T-cell (primary cell): ENCODE measurements at places on chromosomes 1 and 21.

DNA sequence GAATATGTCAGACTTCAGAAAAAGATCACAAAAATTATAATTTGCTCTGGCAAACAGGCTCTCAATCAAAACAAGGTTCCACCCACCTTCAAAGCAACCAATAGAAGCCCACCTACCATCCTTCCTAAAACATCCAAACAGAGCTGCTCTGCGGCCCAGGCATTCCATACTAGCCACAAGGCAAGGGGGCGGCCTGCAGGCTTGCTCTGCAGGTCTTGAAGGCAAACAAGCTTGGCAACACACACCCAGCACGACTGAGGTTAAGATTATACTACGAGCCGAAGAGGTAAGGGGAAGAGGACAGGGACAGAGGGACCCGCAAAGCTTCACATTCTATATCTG, 207.3 kb downstream of the SLC45A1 start:
- no peaks in the 10 kb centered on the region for H3K36me3 ChIP-seq
- peak overlapping the region; percentile 89 for H3K27ac ChIP-seq
- peaks cover 13% of the 10 kb centered on the region for H3K4me1 ChIP-seq
- peak; percentile 53 for DNase-seq

DNA sequence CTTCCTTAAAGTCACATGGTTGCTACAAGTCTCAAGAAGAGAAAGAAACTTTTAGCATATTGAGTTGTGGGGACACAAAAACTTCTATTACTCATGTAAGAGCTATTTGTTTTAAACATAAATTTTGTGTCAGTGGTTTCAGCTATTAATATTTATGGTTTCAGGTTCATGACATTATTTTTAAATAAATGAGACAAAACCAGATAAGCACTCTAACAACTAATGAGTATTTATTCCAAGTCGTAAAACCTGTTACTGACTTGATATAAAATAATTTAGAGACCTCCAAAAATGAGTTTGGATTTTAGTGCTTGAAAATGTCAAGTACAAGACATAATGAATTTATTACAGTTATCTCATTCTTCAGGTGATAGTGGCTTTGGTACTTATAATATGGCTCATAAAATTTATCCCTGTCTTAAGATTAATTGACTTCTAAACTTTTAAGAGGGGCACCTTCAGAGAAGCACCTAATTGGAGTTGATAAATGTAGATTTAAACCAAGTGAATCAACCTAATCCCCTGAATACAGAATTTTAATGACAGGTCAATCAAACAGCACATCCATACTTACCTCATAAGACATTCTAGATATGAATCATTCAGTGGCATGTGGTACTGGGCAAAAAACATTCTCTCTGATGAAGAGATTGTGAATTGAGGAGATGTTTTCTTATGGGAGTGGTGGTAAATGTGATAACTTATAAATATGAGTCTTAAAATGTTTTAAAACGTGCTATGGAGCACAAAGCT, 167.7 kb upstream of the PTGFR start:
- no peak overlapping the region for H3K4me3 ChIP-seq
- no peak for DNase-seq
- no peaks in the 10 kb centered on the region for H3K36me3 ChIP-seq
- H3K27me3 ChIP-seq = no peaks in the 10 kb centered on the region
- H3K4me1 ChIP-seq = no peaks in the 10 kb centered on the region

DNA sequence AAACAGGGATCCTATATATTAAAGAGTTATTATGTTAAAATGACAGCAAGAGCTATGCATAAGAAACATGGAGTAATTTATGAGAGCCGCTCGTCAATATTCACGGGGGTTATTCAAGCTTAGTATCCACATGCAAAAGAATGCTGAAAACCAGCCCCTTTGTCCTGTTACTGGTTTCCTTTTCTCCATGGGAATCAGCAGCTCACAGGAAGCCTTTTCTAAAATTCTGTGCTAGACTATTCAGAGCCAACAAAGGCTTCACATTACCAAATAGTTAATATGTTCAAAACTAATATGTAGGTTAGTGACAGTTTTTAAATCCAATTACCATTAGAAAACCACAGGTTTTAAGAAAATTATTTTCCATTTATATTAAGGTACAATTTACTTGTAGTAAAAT, 225.6 kb upstream of the MAP1LC3C start:
- H3K27me3 ChIP-seq = no peaks in the 10 kb centered on the region
- H3K27ac ChIP-seq = no peak overlapping the region
- H3K4me1 ChIP-seq = no peaks in the 10 kb centered on the region
- no peak for DNase-seq
- no peaks in the 10 kb centered on the region for H3K36me3 ChIP-seq

- H3K27ac ChIP-seq = no peak overlapping the region
- H3K4me3 ChIP-seq = no peak overlapping the region
- no peaks in the 10 kb centered on the region for H3K36me3 ChIP-seq
- H3K27me3 ChIP-seq = peaks cover 29% of the 10 kb centered on the region
Measured at GRCh38 chr1:204868340-204868700, 2.3 kb upstream of the NFASC start.

DNA sequence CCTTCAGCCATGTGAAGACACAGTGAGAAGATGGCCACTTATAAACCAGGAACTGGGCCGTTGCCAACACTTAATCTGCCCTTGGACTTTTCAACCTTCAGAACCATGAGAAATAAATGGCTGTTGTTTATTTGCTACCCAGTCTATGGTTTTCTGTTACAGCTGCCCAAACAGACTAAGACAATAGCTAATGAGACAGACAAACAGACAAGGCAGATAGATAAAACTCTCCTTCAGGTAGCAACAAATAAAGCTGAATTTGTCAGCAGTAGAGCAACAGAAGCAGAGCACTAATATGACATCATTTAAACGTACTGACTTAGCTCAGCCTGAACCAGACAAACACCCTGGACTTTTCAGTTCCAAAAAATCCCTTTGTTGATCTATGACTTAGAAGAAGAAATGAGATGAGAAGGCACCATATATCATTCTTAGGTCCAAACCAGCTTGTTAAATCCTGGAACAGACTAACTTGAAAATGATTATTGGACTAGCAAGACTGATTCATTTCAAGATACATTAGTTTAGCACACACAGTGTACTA, 27.0 kb downstream of the ZZZ3 start:
- H3K27me3 ChIP-seq = no peaks in the 10 kb centered on the region
- no peak overlapping the region for H3K27ac ChIP-seq
- no peaks in the 10 kb centered on the region for H3K4me1 ChIP-seq
- DNase-seq = no peak

- DNase-seq = no peak
- no peak overlapping the region for H3K4me3 ChIP-seq
- H3K27ac ChIP-seq = no peak overlapping the region
- no peaks in the 10 kb centered on the region for H3K4me1 ChIP-seq
Measured at GRCh38 chr1:99557546-99558202, 88.2 kb upstream of the PALMD start.

DNA sequence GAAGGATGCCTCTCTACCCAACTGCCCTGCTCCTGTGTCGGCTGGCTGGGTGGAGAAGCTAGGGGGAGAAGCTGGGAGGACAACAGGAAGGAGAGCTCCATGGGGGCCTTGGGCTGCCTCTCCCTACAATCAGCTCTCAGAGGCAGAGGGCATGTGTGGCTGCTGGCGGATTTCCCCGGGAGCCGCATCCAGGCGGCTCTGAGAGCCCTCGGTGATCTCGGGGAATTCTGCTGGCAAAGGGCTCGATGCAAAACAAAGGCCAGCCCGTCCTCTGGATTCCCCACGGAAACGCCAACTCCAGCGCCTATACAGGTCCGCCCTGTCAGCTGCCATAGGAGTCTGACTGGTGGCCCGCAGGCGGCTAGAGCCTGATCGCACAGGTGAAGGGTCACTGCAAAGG, 26.4 kb upstream of the EVA1B start:
- no peak overlapping the region for H3K27ac ChIP-seq
- no peak overlapping the region for H3K4me3 ChIP-seq
- H3K27me3 ChIP-seq = no peaks in the 10 kb centered on the region

DNA sequence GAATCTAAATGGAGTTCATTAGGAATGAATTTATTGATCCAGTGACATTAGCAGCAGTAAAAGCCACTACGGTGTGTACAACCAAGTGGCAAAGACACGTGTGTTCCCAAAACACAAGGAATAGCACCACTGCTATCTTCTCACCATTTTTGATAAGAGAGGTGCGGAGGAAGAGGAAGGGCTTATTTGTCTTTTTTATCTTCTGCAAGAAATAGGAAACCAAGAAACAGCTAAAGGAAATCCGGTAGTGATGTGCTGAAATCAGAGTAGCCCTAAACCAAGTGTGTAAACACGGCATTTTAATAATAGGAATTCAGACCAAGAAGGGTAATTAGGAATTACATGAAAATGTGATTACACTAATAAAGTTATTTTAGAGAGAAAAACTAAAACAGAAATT, 9.1 kb upstream of the SCYL3 start:
- peaks cover 4% of the 10 kb centered on the region for H3K4me1 ChIP-seq
- no peak for DNase-seq
- no peaks in the 10 kb centered on the region for H3K36me3 ChIP-seq
- no peak overlapping the region for H3K27ac ChIP-seq
- H3K4me3 ChIP-seq = no peak overlapping the region

- no peaks in the 10 kb centered on the region for H3K36me3 ChIP-seq
- no peak overlapping the region for H3K27ac ChIP-seq
- peaks cover 60% of the 10 kb centered on the region for H3K27me3 ChIP-seq
- no peak for DNase-seq
- no peak overlapping the region for H3K4me3 ChIP-seq
- no peaks in the 10 kb centered on the region for H3K4me1 ChIP-seq
Measured at GRCh38 chr1:8211883-8212579, 105.9 kb upstream of the SLC45A1 start.

GRCh38 chr1:16076865-16077238, 3.4 kb upstream of the FAM131C start:
- H3K4me3 ChIP-seq = no peak overlapping the region
- no peak overlapping the region for H3K27ac ChIP-seq
- peaks cover 2% of the 10 kb centered on the region for H3K4me1 ChIP-seq
- peaks cover 52% of the 10 kb centered on the region for H3K27me3 ChIP-seq
- H3K36me3 ChIP-seq = no peaks in the 10 kb centered on the region

GRCh38 chr1:100795646-100795985, 76.1 kb downstream of the VCAM1 start:
- H3K36me3 ChIP-seq = no peaks in the 10 kb centered on the region
- no peak for DNase-seq
- peaks cover 11% of the 10 kb centered on the region for H3K27me3 ChIP-seq
- H3K27ac ChIP-seq = no peak overlapping the region

- H3K4me3 ChIP-seq = no peak overlapping the region
- H3K27ac ChIP-seq = no peak overlapping the region
- no peaks in the 10 kb centered on the region for H3K4me1 ChIP-seq
- DNase-seq = no peak
Measured at GRCh38 chr1:171585715-171586114, 36.3 kb upstream of the MYOCOS start.

DNA sequence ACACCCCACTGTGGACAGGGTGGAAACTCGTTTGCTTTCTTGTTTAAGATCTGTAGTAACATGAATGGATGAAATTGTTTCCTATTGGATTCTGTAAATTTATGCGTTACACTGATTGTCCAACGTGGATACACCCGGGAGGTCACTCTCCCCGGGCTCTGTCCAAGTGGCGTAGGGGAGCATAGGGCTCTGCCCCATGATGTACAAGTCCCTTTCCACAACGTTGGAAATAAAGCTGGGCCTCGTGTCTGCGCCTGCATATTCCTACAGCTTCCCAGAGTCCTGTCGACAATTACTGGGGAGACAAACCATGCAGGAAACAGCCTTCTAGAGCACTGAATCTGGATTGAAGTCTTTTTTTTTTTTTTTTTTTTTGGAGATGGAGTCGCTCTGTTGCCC, 1.4 kb downstream of the RCC1 start:
- H3K4me3 ChIP-seq = peak overlapping the region; percentile 78
- peak overlapping the region; percentile 77 for H3K27ac ChIP-seq
- peaks cover 64% of the 10 kb centered on the region for H3K4me1 ChIP-seq
- H3K36me3 ChIP-seq = peaks cover 43% of the 10 kb centered on the region
- H3K27me3 ChIP-seq = no peaks in the 10 kb centered on the region

DNA sequence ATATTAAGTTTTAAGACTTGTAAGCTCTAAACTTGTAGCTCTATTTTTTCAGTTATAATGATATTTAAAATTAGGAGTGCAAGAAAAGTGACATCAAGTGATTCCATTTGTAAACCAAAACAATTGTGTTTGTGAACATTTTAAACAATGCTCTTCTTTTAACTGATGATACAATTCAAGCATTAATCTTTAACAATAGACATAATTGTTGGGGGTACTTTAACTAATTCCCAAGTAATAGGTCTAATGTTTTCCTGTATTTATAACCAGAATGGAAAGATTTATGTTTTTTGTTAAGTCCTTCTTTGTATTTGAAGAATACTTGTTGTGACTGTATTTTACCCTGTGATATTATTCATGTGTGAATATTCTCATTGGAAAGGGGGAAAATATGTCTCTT, 6.8 kb downstream of the ATG4C start:
- no peaks in the 10 kb centered on the region for H3K4me1 ChIP-seq
- DNase-seq = no peak
- H3K36me3 ChIP-seq = no peaks in the 10 kb centered on the region
- H3K27ac ChIP-seq = no peak overlapping the region
- H3K4me3 ChIP-seq = no peak overlapping the region
- no peaks in the 10 kb centered on the region for H3K27me3 ChIP-seq

- no peaks in the 10 kb centered on the region for H3K27me3 ChIP-seq
- H3K27ac ChIP-seq = no peak overlapping the region
- H3K4me3 ChIP-seq = no peak overlapping the region
- peaks cover 72% of the 10 kb centered on the region for H3K36me3 ChIP-seq
- no peak for DNase-seq
Measured at GRCh38 chr1:11248169-11248568, 14.2 kb downstream of the MTOR start.

- H3K36me3 ChIP-seq = no peaks in the 10 kb centered on the region
- H3K27me3 ChIP-seq = no peaks in the 10 kb centered on the region
- DNase-seq = no peak
- no peak overlapping the region for H3K27ac ChIP-seq
- H3K4me1 ChIP-seq = no peaks in the 10 kb centered on the region
Measured at GRCh38 chr1:170893655-170894297, 41.6 kb upstream of the MROH9 start.

- no peak overlapping the region for H3K27ac ChIP-seq
- H3K36me3 ChIP-seq = no peaks in the 10 kb centered on the region
- DNase-seq = no peak
- peaks cover 30% of the 10 kb centered on the region for H3K4me1 ChIP-seq
- H3K4me3 ChIP-seq = no peak overlapping the region
- no peaks in the 10 kb centered on the region for H3K27me3 ChIP-seq
Measured at GRCh38 chr1:1430992-1431844, 4.3 kb upstream of the VWA1 start.

DNA sequence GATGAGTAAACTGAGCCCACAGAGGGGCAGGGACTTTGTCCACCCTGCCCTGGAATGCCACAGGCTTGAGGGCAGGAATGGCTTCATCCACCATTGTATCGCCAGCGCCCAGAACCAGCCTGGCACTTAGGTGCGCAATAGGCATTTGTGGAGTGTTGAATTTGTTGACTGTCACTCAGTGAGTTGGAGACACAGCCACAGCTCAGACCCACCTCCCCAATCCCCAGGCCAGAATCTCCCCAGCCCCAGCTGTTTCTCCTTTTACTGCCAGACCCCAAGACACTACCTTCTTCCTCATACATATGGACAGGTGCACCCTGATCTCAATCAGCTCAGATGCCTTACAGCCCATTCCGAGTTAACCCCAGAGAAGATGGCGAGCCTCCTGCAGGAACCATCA, 674.5 kb downstream of the MATN1 start:
- no peaks in the 10 kb centered on the region for H3K36me3 ChIP-seq
- no peaks in the 10 kb centered on the region for H3K27me3 ChIP-seq
- no peak overlapping the region for H3K4me3 ChIP-seq
- H3K4me1 ChIP-seq = peaks cover 12% of the 10 kb centered on the region
- DNase-seq = no peak
- no peak overlapping the region for H3K27ac ChIP-seq
